Forelimb muscle (tissue), 1 donor: ENCODE measurements at places on chromosomes 3 and 15.
A peak's percentile ranks its signal among the peaks of the same experiment; 100 is the strongest.

GRCh38 chr15:50503144-50503543 is 43.3 kb downstream of the USP50 start:
- DNase-seq, result no peak

DNA sequence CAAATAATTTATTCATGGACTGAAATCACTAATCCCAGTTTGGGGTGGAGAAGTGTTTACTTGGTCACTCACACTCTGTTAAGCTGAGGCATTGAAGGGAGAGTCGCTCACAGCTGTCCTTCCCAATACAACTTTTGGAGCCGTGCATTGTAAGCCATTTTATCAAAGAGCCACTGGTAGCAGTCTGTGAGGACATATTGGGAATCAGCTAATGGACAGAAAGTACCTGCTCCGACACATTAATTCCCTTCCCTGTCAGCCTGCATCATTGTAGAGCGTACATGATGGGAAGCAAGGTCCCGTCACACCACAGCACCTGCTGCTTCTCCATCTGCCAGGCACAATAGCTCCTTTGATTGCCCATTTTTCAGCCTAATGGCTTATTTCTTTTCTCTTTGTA is 643.2 kb downstream of the SQOR start:
- no peak for DNase-seq

DNA sequence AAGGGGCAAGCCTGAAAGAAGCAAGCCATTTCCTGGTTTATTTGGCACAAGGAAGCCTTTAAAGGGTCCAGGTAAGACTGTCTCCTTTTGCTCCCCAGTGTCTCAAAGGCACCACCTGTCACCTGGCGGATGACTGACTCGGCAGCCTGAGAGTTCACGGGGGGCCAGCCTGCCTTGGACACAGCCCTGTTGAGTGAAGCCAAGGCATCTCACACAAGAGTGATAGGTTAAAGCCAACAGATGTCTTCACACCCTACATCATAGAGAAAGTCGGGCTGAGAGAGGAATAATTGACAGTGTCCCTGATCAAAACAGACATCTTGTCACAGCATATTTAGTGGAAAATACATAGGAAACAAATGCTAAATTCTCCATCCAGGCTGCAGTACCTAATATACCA is 28.2 kb upstream of the LIPC start:
- DNase-seq, result no peak

- DNase-seq, result no peak
Measured at GRCh38 chr3:53682807-53683206, 163.4 kb downstream of the CHDH start.

DNA sequence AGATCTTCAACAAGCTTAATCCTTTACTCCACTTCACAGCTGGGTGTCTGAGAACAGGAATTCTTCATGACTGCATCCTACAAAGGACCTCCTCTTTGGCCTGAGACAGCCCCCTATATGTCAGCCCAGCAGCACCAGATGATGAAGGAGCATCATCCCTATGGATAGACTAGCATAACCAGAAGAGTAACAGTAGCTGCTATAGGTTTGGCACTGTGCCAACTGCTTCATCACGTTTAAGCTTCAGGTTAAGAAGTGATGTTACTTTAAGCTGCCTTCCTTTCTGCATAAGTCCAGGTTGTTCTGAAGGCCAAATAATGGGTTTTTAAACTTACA is 50.6 kb downstream of the CMSS1 start:
- DNase-seq, result no peak

GRCh38 chr15:40002295-40002694 is 36.7 kb downstream of the SRP14 start:
- no peak for DNase-seq

DNA sequence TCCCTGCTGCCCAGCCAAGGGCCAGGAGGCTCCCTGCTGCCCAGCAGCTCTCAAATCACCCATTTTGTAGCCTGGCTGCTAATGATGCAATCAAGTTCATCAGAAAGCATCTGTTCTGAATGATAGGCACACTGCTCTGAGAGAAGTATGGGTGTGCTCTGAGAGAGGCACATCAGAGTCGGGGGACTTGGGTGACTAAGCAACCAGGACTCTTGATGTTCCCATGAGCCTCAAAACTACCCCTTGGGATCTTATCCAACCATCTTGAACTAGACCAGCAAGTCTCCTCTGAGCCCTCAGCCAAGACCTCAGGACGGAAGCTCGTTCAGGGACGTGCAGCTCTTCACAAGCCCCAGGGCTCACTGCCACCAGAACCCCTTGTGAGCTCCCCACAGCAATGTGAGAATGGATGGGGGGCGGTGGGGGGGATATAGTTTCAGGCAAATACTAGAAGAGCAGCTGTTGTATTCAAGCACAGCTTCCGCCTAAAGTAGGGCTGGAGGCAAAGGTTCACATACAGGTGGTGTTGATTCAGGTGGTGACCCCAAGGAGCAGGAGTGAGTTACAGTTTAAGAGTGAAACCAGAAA is 52.2 kb upstream of the HES1 start:
- no peak for DNase-seq

DNA sequence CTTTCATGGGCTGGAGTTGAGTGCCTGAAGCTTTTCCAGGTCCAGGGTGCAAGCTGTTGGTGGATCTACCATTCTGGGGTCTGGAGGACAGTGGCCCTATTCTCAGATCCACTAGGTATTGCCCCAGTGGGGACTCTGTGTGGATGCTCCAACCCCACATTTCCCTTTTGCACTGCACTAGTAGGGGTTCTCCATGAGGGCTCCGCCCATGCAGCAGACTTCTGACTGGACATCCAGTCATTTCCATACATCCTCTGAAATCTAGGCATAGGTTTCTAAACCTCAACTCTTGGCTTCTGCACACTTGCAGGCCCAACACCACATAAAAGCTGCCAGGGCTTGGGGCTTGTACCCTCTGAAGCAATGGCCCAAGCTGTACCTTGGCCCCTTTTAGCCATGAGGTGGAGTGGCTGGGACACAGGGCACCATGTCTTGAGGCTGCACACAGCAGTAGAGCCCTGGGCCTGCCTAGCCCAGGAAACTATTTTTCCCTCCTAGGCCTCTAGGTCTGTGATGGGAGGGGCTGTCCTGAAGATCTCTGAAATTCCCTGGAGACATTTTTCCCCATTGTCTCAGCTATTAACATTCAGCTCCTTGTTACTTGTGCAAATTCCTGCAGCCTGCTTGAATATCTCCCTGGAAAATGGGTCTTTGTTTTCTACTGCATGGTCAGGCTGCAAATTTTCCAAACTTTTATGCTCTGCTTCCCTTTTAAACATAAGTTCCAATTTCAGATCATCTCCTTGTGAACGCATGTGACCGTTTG is 6.0 kb upstream of the HACD2 start:
- DNase-seq, result no peak

- DNase-seq, result no peak
Measured at GRCh38 chr15:73573572-73573971, 59.6 kb downstream of the NPTN start.

DNA sequence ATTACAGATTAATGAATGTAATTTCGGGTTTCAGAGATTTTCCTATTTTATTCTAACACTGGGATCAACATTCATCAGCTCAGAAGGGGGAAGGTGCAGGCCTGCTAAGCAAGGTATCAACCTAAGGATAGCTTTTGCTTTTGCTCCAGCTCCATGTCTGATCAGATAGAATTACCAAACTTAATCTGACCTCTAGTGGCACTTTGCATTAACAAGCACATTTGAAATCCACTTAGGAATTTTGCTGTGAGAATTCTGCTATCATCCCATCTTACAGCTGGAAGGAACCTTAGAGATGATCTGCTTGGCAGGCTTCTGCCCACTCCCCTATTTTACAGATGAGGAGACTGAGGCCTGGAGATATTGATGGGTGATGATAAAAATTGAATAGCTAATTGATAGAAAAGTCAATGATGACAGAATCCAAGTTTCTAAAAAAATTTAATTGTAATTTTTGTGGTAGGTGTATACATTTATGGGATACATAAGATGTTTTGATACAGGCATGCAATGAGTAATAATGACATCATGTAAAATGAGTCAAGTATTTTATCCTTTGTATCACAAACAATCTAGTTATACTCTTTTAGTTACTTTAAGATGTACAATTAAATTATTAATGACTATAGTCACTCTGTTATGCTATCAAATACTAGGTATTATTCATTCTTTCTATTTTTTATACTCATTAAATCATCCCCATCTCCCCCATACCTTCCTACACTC is 209.2 kb upstream of the ZPLD1 start:
- DNase-seq, result peak; percentile 48

GRCh38 chr15:36407647-36408046 is 171.8 kb upstream of the CDIN1 start:
- DNase-seq, result no peak

GRCh38 chr15:85564686-85565085 is 184.3 kb downstream of the AKAP13 start:
- DNase-seq, result no peak

GRCh38 chr3:33575311-33575710 is 135.1 kb upstream of the UBP1 start:
- no peak for DNase-seq

GRCh38 chr3:127174715-127175140 is 18.2 kb upstream of the PRR23E start:
- DNase-seq, result no peak

DNA sequence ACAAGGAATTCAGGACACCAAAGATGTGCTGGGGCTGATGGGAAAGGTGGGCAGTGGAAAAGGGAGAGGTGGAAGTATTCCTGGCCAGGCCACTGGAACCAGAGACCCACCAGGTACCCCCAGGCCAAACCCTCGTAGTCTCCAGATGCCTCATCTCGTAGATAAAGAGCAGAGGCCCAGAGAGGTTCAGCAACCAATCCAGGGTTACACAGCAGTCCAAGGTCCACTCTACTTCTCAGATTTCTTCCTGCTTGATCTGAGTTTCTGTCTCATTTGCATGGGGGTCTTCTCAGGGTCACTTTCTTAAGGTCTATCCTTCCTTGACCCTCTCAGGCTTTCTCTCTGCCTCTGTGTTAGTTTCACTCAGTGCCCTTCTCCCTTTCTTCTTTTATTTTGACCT is 5.1 kb downstream of the TTC21A start:
- no peak for DNase-seq

DNA sequence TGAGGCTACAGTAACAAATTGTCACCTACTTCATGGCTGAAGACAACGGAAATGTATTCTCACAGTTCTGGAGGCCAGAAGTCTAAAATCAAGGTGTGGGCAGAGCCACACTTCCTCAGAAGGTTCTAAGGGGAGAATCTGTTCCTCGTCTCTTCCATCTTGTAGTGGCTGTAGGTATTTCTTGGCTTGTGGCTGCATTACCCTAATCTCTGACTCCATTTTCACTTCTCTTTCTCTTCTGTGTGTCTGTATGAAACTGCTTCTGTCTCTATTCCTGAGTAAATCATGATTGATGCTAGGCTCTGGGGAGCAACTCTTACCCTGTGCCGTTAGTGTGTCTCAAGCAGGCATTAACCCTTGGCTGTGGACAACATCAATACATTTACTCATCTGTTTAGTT is 164.7 kb downstream of the SQOR start:
- no peak for DNase-seq

DNA sequence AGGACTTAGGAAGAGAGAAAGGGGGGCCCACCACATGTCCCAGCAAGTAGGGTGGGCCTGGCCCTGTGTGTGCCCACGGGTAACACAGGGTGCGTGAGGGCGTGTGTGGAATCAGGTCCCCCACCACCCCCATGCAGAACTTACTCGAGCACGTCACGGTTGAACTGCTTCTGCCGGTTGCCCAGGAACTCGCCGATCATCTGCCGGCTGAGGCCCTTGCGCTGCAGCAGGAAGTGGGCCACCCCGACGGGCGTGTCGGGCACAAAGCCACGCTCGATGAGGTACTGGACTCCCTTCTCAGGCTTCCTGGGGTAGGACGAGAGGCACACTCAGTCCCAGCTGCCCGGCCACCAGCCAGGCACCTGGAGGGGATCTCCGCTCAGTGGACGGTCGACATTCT is 83.1 kb upstream of the RPL32 start:
- no peak for DNase-seq

GRCh38 chr3:35708394-35709271 is 69.3 kb downstream of the ARPP21 start:
- DNase-seq, result no peak

GRCh38 chr3:54963641-54964040 is 35.8 kb upstream of the LRTM1 start:
- no peak for DNase-seq

DNA sequence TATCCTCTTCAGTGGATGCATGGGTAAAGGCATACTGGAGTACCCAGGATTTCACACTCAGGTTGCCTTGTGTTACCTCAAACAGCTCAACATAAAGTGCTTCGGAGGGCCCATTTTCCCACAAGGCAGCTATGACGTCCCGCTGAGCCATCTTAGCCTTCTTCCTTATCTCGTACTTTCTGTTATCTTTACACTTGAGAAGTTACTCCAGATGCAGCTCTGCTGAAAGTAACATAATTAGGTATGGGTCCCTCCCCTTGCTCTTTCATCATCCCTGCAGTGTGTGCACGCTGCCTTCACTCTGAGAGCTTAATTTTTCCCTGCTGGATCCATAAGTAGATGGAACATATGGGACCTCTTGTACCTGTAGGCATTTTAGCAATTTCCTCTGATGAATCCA is 410.3 kb downstream of the AGBL1 start:
- no peak for DNase-seq

GRCh38 chr3:129933471-129933870 is 40.0 kb upstream of the TMCC1 start:
- no peak for DNase-seq

GRCh38 chr15:76935620-76936019 is 4.1 kb downstream of the RCN2 start:
- no peak for DNase-seq

- no peak for DNase-seq
Measured at GRCh38 chr3:120796976-120797375, 54.4 kb downstream of the GTF2E1 start.

- DNase-seq, result no peak
Measured at GRCh38 chr15:66723826-66724731, 22.0 kb downstream of the SMAD6 start.

DNA sequence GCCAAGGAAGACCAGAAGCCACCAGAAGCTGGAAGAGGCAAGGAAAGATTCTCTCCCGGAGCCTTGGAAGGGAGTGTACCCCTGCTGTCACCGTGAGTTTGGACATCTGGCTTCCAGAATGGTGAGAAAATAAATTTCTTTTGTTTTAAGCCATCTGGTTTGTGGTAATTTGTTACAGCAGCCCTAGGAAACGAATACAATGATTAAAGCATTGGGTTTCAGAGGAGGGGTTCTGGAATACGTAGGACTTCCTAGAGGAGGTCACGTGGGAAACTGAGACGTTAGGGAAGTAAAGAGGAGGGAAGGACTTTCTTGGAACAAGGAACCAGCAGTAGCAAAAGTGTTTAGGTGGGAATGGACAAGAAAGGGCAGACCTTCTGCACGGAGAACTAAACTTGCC is 377.7 kb downstream of the IL20RB start:
- no peak for DNase-seq

- no peak for DNase-seq
Measured at GRCh38 chr3:46098319-46098761, 71.1 kb upstream of the XCR1 start.

GRCh38 chr15:59721411-59721810 is 32.3 kb upstream of the BNIP2 start:
- no peak for DNase-seq

DNA sequence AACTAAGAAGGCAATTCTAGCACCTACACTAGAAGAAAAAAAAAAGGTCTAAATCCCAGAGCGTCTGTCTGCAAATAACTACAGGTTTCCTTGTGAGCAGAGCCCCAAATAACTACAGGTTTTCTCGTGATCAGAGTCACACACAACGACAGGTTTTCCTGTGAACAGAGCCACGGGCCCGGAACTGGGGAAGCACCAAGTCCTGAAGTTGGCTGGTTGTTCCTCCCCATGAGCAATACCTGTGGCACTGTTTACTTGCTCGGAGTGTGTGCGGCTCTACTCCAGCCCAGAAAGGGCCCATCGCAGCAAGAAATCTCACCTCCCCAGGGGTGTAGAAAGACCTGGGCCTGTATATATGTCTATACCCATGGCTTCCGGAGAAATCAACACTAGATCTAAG is 644 bp upstream of the MASP1 start:
- no peak for DNase-seq
